ENCODE measurements at places on chromosomes 4 and X. TPM values are rescaled to one million over a fixed set of nuclear protein-coding genes. Genes with fewer than 3 reads are reported as not detected.

DCLK2 gene
- 4.6 TPM for total RNA-seq

ASMT gene
- not detected for total RNA-seq

DGKK gene
- total RNA-seq: not detected

PPP4R3C gene
- total RNA-seq: not detected

GYPA gene
- not detected for total RNA-seq

ATP1B4 gene
- not detected for total RNA-seq

P2RY4 gene
- total RNA-seq: 0.15 TPM

ADAM29 gene
- total RNA-seq: not detected

PRR32 gene
- not detected for total RNA-seq

GAR1 gene
- total RNA-seq: 10.8 TPM

FAM53A gene
- 5.7 TPM for total RNA-seq

GAGE1 gene
- not detected for total RNA-seq

MBNL3 gene
- total RNA-seq: 2.8 TPM

FAM90A26 gene
- not detected for total RNA-seq

SPIN4 gene
- total RNA-seq: 4.2 TPM

GPR82 gene
- total RNA-seq: not detected

RADX gene
- 3.0 TPM for total RNA-seq

WAS gene
- 0.17 TPM for total RNA-seq

RBM47 gene
- total RNA-seq: 0.50 TPM
